GM23248 (cell line): ENCODE measurements at places on chromosomes 16 and 17. TPM values are rescaled to one million over a fixed set of nuclear protein-coding genes. Genes with fewer than 3 reads are reported as not detected.

- DNase-seq, result no peak
Measured at GRCh38 chr16:87239545-87239944, 77.6 kb downstream of the C16orf95 start.

The TPSB2 gene
- not detected in 2 replicates for total RNA-seq

The LAT gene
- total RNA-seq, result 2.4 and 2.9 TPM in 2 replicates

DNA sequence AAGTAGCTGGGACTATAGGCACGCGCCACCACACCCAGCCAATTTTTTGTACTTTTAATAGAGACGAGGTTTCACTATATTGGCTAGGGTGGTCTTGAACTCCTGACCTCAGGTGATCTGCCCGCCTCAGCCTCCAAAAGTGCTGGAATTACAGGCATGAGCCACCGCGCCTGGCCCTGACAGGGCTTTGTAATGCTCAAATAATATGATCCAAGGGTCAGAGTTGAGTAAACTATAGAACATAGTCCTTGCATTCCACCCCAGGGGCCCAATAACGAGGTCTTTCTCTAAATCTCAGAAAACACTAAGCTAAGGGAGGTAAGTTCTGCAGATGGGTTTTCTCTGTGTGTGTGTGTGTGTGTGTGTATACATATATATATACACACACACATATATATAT lies 5.8 kb upstream of the MEOX1 start:
- DNase-seq, result no peak

GRCh38 chr17:16911141-16911937 lies 60.6 kb downstream of the TNFRSF13B start:
- DNase-seq, result no peak

GRCh38 chr17:64500487-64500859 lies 3.6 kb upstream of the POLG2 start:
- peak; percentile 17 for DNase-seq

GRCh38 chr16:74874123-74874522 lies 99.5 kb upstream of the FA2H start:
- no peak for DNase-seq

The MYO1D gene
- total RNA-seq, result 99.5 and 103 TPM in 2 replicates
